ENCODE measurements at places on chromosomes 6 and 20.
A peak's percentile ranks its signal among the peaks of the same experiment; 100 is the strongest.

DNA sequence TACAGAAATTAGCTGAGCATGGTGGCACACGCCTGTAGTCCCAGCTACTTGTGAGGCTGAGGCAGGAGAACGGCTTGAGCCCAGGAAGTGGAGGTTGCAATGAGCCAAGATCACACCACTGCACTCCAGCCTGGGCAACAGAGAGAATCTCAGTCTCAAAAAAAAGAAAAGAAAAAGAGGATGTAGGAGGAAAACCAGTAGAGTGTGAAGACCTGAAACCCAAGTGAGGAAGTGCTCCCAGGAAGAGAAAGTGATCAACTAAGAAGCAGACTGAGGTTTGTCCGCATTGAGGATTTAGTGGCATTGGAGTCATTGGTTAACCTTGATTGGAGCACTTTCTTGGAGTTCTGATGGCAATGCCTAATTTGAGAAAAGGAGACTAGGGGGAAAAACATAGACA, 20.6 kb upstream of the TASP1 start:
- DNase-seq = no peak

DNA sequence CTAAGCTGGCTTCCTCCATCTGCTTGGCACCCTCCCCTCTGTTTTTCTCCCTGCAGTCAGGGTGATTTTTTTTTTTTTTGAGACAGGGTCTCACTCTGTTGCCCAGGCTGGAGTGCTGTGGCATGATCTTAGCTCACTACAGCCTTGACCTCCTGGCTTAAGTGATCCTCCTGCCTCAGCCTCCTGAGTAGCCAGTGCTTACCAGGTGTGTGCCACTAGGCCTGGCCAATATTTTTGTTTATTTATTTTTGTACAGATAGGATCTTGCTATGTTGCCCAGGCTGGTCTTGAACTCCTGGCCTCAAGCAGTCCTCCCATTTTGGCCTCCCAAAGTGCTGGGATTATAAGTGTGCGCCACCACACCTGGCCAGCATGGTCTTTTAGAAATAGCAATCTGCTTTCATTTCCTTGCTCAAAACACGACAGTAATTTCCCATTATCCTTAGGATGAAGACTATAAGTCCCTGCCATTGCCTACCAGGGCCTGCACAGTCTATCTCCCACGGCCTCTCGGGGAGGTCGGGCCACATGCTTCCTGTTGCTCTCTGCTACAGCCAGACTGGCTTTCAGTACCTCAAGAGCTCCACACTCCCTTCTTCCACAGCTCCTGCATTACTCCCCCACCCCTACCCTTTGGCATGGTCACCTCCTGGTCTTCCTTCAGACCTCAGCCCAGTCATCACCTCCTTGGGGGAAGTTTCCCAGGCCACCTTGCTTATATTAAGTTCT, 11.1 kb upstream of the CD164 start:
- DNase-seq = no peak

DNA sequence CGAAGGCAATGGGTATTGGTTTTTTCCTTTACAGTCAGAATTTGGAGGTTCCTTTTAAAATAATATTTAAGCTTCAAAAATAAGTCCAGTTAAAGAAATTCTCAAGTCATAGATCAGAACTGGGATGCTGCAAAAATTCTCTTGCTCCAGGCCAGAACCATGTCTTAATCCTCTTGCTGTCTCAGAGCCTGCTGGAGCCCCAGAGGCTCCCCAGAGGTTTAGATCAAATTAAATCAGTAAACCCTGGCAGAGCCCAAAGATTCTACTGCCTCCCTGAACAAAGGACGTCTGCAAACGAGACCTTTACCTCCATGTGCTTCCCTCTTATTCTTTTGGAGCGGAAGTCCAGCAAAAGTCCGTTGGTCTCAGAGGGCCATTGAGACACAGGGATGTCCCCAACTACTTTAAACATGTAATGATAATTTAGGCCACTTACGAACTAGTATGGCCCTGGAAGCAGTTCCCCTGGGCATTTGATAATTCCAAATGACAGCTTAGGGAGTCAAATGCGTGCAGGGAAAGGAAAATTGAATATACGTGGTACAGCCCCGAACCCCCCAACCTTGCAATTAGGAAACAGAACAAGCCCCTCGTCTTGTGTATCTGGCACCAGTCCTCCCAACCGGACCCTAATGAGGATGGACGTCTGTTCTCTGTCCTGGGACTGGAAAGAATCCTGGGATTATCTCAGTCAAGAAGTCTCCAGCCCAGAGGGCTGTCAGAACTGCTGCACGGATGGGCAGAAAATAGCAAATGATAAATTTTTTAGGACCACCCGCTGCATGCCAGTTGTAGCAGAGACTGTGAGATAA, 31.5 kb downstream of the SULF2 start:
- no peak for DNase-seq

- peak; percentile 13 for DNase-seq
Observed at GRCh38 chr6:13710552-13711323, 897 bp downstream of the RANBP9 start.

DNA sequence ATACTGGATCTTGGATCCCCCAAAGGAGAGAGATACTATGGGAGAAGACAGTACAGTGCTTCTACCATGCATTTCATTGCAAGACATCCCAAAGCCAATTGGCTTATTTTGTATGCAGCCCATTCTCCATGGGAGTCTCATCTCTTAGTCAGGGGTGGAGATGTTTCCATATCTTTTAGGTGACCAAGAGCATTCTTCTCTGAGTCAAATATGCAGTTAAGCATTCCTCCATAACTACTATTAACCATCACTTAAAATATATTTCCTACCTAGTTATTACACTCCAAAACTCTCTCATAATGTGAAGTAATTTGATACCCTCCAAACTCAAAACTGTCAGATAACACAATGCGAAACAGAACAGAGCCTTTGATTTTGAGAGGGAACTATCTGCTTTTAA, 542.6 kb downstream of the HDGFL1 start:
- no peak for DNase-seq
